ENCODE measurements at places on chromosomes 4 and X.

DNA sequence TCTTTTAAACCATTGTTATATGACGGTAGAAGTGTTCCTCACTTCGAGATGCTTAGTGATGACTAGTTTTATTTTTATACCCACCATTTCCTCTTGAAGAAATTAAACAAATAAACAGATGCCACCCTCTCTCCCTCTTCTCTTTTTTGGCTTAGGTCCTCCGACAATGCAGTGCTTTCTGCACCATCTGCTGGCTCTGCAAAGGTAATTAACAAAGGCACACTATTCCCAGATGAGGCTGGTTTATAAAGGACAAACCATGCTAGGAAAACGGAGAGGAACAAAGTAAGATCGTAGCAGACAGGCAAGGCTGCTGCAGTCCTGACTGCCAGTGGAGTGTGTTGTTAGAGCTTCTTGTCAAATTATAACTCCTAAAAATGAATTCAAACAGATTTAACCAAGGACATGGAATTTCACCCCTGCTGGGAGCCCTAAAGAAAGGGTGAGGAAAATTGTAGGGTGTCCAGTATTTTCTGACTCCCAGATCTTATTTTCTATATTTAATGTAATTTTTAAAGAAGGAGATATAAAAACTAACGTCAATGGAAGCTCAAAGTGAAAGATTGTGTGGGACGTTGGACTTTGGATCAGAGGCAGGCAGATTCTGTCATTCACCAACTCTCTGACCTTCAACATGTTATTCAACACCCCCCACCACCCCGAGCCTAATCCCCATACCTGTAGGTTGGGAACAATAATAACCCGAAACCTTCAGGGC, 142.1 kb downstream of the CPEB2 start:
- DNase-seq, result no peak

- DNase-seq, result peak; percentile 88
Observed at GRCh38 chr4:40196724-40197281, at the start of gene RHOH. Gene RHOH, plus strand, starts transcription at chr4:40197031. Its CDS starts 46,356 bp downstream, at chr4:40243387.

DNA sequence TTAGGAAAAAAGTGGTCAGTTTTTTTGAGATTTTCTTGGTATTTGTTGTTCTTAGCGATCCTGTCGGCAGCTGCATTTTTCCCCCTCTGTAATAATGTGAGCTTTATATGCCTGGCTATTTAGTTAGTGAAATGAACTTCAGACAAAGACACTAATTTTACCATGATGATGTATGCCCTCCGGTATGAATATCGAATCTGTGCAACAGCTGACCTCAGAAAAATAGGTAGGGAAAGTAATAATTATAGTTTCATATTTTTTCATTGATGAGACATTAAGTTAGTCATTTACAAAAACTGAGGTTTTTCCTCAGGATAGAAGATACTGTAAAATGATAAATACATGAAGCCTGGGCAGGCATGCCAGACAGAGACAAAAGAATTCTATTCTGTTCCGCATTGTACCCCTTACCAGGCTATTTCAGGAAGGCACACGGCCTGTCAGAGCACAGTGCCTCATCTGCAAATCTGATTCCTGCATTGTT, 155.8 kb downstream of the SHROOM3 start:
- no peak for DNase-seq

GRCh38 chr4:40656201-40656863, 26.7 kb upstream of the RBM47 start:
- DNase-seq, result no peak

DNA sequence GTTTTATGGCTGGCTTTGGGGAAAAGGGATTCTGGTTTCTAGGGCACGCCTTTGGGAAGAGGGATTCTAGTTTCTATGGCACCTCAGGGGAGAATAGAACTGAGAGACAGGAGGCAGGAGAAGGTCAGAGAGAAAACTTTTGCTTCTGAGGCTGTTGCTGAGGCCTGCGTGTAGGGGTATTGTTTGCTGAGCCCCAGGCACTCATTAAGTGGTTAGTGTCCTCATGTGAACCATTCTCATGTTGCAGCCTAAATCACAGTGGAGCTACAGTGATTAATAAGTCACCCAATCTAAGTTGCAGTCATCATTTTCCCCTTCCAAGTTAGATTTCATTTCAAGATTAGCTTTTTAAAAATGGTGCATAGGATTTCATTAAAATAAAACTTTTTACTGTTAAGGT, 29.0 kb downstream of the VCX3A start:
- no peak for DNase-seq

GRCh38 chrX:136710325-136710951, 62.5 kb downstream of the CD40LG start:
- peak; percentile 19 for DNase-seq

- DNase-seq, result no peak
Observed at GRCh38 chr4:169847171-169847570, 89.4 kb upstream of the HPF1 start.

DNA sequence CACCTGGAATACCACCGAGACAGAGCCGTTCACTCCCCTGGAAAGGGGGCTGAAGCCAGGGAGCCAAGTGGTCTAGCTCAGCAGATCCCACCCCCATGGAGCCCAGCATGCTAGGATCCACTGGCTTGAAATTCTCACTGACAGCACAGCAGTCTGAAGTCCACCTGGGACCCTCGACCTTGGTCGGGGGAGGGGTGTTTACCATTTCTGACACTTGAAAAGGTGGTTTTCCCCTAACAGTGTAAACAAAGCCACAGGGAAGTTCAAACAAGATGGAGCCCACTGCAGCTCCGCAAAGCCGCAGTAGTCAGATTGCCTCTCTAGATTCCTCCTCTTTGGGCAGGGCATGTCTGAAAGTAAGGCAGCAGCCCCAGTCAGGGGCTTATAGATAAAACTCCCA, 243.2 kb downstream of the RASL11B start:
- no peak for DNase-seq

DNA sequence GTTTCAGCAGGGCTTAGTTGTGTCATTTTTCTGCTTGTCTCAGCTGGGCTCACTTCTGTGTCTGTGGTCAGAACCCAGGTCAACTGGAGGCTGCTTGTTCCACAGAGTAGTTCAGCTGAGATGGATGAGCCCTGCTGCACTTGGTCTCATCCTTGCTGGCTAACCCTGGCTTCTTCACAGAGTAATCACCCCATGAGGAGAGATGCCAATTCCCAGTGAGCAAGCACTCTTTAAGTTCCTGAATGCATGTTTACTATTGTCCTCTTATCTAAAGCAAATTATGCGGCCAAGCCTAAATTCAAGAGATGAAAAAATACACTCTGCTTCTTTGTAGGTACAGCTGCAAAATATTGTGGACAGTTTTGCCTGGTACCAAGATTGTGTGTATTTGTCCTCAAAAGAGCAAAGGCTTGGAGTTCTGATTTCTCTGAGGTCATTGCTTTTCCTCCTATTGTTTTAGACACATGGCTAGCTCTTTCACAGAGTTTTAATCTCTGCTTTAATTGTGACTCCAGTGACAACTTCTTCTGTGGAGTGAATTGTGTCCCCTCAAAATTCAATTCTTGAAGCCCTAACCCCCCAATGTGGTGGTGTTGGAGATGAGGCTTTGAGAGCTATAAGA, 236.6 kb upstream of the ANKRD50 start:
- no peak for DNase-seq

Data from CD4-positive, alpha-beta T cell treated with Interleukin-1 beta for 1 hour (primary cell).